ENCODE measurements at places on chromosomes 1 and 21.

DNA sequence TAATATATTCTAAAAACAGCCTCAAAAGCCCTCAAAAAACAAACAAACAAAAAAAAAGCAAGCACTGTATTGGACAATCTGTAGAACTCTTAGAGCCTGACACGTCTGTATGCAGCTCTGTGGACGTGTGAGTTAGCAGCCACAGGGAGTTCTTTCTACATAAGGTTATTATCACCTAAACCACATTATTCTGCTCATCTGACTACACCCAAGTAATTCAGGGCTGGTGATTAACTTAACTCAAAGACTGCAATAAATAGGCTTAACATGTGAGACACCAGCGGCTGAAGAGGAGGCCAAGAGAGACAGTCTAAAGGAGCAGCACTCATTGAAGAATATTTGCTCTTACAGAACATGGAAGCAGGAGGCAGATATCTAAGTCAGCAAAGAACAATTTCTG is 316.0 kb downstream of the VAV3 start:
- DNase-seq, result no peak

GRCh38 chr21:32463367-32463766 is 50.9 kb downstream of the EVA1C start:
- DNase-seq, result no peak

GRCh38 chr1:220430059-220430458 is 97.9 kb upstream of the MARK1 start:
- no peak for DNase-seq

GRCh38 chr1:46012236-46012635 is 120.2 kb downstream of the PIK3R3 start:
- no peak for DNase-seq

DNA sequence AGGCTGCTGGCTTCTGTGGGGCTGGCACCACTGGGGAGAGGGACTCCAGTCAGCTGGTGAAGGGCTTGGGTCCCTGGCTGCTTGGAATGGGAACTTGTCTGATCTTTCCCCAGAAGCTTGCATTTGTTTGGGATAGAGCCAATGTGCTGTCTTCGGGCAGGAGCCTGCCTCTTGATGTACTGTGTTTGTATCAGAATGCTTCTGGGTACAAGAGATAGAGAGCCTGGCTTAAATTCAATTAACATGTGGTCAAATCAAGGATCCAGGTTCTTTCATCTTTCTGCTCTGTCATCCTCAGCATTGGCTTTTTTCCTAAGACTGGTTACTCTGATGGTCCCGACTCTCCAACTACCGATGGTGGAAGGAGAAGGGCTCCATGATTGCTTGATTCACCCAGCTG is 16.0 kb upstream of the PROK1 start:
- DNase-seq, result no peak

- DNase-seq, result no peak
Measured at GRCh38 chr1:171166361-171166760, 18.7 kb upstream of the FMO2 start.

DNA sequence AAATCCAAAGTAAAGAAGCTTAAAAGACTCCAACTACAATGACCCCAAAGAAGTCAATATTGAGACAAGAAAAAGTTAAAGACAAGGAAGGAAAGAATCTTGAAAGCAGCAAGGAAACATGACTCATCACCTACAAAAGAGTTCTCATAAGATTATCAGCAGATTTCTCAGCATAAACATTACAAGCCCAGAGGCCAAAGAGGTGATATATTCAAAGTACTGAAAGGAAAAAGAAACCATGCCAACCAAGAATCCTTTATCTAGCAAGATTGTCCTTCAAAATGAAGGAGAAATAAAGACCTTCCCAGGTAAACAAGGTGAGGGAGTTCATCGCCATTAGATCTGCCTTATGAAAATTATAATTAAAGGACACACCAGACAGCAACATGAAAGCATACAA is 49.8 kb downstream of the CSMD2 start:
- no peak for DNase-seq

GRCh38 chr1:29256394-29256793 is 20.1 kb downstream of the PTPRU start:
- DNase-seq, result no peak

DNA sequence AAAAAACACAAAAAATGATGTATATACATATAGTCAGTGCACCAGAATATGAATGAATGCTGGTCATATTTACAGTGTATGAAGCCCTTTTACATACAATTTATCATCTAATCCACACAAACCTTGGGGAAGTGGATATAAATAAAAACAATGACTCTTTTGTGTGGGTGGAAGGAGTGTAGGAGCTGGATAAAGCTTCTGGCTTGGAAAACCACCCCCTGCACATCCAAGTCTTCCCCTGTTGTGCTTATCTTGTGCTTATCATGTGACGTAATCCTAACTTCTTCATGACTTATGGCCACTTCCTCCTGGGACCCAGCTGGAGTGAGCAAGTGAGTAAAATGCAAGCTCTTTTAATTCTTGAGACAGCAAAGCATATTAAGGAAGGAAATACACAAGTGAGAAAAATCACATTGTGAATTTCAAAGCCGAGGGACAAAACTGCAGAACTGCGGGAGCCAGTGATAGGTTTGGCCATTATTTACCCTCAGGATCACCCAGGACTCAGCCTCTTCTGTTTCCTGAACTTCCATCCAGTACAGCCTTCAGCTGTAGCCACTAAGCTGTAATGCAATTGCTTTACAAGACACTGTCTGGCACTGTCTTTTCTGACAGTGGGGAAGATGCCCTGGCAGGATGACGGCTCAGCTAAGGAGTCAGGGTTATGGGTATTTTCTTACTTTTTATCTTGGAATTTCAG is 104.0 kb upstream of the PPM1J start:
- DNase-seq, result no peak

All from stimulated activated CD4-positive, alpha-beta T cell treated with anti-CD3 and anti-CD28 coated beads, Interleukin-15, amount 100 ng/mL, for 48 hours (primary cell).